SK-N-SH (cell line): ENCODE measurements at places on chromosomes 6 and 20. TPM values are rescaled to one million over a fixed set of nuclear protein-coding genes. Genes with fewer than 3 reads are reported as not detected.

The SLC17A9 gene
- polyA plus RNA-seq = not detected in 2 replicates

GRCh38 chr6:118740372-118740771 is 89.0 kb upstream of the CEP85L start:
- DNase-seq = no peak

DNA sequence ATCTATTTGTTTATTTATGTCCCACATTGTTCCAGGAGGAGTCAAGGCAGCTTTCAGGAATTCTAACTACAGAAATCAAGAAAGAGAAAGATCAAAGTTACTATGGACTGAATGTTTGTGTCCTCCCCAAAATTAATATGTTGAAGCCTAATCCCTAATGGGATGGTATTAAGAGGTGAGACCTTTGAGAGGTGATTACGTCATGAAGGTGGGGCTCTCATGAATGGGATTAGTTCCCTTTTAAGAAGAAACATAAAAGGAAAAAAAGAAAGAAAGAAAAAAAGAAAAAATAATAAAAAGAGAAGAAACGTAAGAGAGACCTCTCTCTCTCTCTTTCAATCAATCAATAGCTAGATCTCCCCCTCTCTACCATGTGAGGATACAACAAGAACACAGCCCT is 44.7 kb upstream of the TOP1 start:
- no peak for DNase-seq

- peak; percentile 93 for DNase-seq
These were observed 161.1 kb downstream of the DLL1 start for GRCh38 chr6:170129691-170130171.

DNA sequence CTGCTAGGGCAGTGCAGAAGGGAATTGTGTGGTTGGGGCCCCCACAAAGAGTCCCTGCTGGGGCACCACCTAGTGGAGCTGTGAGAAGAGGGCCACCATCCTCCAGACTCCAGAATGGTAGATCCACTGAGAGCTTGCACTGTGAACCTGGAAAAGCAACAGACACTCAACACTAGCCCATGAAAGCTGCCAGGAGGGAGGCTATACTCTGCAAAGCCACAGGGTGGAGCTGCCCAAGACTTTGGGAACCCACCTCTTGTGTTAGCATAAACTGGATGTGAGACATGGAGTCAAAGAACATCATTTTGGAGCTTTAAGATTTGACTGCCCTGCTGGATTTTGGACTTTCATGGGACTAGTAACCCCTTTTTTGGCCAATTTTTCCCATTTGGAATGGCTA is 328.4 kb upstream of the KHDRBS2 start:
- no peak for DNase-seq

The HDGFL1 gene
- not detected in 2 replicates for polyA plus RNA-seq

DNA sequence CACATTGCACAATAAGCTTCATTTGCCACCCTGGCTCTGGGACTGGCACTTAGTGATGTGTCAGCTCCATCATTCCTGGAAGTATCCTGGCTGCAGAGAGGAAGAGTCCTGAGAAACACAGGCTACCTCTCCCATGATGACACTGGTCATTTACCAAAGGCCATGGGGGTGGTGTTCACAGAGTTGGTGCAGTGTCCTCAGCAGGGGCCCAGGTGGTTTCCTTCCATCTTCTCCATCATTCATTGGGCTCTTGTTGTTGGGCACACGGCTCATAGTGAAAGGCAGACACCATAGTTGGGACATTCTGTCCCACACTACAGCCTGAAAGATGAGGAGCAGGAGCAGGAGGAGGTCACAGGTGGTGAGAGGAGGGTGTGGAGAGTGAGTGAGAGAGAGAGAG is 15.8 kb upstream of the CST1 start:
- no peak for DNase-seq

- no peak for DNase-seq
These were observed 126.3 kb downstream of the CDKAL1 start for GRCh38 chr6:20660534-20660933.

The GTSF1L gene
- polyA plus RNA-seq = not detected in 2 replicates

DNA sequence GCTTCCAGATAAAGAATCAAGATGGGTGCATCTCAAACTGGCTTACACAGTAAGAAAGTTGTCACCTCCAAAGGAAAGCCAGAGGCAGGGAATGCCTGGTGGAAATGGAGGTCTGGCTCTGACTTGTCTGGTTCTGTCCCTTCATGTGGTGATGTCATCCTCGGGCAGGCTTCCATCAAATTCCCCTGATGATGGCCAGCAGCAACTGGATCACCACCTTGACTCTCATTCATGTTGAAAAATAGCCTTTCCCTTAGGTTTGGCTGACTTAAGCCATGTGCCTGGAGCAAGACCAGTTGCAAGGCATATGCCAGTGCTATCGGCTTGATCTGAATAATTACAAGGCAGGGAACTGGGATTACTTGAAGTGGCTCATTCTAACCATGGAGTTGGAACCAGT is 28.8 kb downstream of the IMPG1 start:
- DNase-seq = no peak

DNA sequence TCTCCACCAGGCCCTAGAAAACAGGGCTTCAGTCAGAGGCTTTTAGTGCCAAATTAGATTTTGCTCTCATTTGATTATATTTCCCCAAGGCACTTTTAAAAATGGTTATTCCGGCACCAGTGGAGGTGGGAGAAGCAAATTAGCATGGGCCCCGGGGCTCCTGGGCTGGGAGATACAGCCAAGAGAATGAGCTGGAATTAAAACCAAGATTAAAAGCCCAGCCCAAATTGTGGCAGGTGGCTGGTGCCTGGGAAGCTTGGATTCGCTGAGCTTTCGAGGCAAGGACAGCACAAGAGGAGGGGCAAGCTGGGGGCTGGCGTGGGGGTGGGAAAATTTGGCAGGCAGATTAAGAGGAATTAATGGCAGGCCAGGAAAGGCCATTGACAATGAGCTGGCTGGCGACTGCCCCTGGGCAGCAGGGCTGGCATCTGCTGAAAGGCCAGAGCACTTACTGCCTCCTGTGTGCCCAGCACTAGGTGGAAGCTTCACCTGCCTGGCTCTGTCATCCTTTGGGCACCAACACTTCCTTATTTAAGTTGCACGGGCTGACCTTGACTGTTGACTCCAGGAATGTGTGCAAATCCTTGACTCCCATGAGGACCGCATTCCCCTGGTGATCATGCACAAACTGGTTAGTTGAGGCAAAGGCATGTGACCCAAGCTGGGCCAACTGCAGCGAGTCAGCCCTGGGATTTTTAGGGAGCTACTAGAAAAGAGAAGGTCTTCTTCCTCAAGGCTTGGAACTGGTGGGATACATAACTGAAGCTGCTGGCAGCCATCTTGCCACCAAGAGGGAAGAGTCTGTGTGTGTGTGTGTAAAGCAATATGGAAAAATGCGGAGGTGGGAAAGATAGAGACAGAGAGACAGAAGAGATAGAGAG is 76.1 kb downstream of the SULF2 start:
- peak; percentile 69 for DNase-seq

The BPIFB3 gene
- not detected in 2 replicates for polyA plus RNA-seq

GRCh38 chr20:3121271-3121911 is 36.9 kb upstream of the AVP start:
- no peak for DNase-seq

- DNase-seq = peak; percentile 82
These were observed 205.9 kb downstream of the ZMYND8 start for GRCh38 chr20:47150403-47151152.

The TBXT gene
- not detected in 2 replicates for polyA plus RNA-seq

- no peak for DNase-seq
These were observed 190.0 kb downstream of the UBE3D start for GRCh38 chr6:82875573-82876185.

The OR2B6 gene
- polyA plus RNA-seq = 0.21 and 0.42 TPM in 2 replicates

The ANKEF1 gene
- 2.3 and 2.9 TPM in 2 replicates for polyA plus RNA-seq

GRCh38 chr6:422433-423054 is 31.0 kb downstream of the IRF4 start:
- DNase-seq = no peak

DNA sequence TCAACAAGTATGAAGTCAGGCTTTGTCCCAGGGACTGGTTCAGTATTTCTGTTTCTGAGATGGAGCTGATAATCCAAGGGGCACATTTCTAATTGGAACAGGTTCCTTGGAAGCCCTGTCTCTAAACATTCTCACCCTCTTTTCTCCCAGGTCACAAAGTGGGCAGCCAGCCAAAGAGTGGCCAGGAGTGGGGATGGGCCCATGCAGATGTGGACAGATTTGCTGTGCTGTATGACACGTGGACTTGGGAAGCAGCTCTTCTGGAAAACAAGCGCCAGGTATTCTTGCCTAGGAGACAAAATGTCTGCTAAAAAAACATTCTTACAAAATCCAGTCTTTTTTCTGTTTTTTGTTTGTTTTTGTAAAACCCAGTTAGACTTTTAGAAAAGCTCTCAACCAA is 140.2 kb downstream of the CD164 start:
- no peak for DNase-seq

DNA sequence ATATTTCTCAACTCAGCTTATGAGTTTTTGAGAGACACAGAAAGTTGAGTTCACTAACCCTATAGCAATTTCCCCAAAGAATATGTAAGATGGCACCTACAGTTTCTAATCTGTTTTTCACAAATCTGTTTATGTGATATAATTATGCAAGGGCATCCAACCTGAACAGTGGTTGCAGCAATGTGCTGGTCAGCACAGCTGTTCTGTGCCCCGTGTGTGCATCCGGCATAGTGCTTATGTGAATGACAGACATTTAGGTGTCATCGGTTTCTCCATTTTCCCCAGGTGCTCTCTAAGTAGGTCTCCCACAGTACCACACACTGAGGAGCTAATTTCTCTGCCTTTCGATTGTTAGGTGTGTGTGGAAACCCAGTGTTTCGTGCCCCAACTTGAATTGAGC is 7.7 kb upstream of the BACH2 start:
- no peak for DNase-seq

GRCh38 chr6:43669922-43670622 is 17.5 kb downstream of the MRPS18A start:
- DNase-seq = no peak

GRCh38 chr20:48474022-48474421 is 353.8 kb downstream of the PREX1 start:
- no peak for DNase-seq

DNA sequence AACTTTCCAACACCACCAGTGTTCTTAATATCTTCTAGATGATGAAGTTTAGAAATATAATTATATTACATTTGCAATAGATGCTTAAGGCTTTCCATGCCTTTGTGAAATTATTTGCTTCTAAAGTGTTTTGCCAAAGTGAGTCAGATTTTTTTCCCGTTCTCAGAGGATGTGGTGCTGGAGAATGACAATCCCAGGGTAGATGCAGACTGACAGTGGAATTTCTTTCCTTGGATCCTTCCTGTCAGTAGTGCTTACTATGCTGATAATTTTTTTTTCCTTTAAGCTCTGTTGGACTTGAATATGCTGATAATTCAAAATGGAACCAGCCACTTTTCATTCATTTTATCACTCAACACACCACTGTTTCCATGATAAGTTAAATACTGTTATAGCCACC is 59.9 kb upstream of the SOX4 start:
- no peak for DNase-seq

The SLC44A4 gene
- 0.26 and 0.49 TPM in 2 replicates for polyA plus RNA-seq

The RGL2 gene
- polyA plus RNA-seq = 59.4 and 71.2 TPM in 2 replicates

DNA sequence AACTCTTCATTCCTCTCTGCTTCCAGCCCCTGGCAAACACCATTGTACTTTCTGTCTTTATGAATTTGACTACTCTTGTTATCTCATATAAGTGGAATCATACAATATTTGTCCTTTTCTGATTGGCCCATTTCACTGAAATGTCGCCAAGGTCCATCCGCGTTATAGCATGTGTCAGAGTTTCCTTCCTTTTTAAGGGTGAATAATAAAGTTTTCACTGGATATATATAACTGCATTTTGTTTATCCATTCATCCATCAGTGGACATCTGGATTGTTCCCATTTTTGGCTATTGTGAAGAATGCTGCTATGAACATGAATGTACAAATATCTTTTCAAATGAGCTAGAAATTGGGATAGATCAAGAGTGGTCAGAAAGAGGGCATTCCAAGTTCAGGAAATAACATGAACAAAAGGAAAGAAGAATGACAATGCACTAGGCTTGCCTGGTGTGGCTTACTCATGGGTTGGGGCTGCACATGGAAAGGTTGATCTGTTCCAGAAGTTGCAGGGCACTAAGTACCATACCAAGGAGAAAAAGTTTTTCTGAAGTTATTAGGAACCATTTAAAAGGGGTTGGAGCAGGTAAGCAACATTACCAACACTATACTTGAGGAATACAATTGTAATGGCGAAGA is 10.0 kb upstream of the L3MBTL3 start:
- no peak for DNase-seq

DNA sequence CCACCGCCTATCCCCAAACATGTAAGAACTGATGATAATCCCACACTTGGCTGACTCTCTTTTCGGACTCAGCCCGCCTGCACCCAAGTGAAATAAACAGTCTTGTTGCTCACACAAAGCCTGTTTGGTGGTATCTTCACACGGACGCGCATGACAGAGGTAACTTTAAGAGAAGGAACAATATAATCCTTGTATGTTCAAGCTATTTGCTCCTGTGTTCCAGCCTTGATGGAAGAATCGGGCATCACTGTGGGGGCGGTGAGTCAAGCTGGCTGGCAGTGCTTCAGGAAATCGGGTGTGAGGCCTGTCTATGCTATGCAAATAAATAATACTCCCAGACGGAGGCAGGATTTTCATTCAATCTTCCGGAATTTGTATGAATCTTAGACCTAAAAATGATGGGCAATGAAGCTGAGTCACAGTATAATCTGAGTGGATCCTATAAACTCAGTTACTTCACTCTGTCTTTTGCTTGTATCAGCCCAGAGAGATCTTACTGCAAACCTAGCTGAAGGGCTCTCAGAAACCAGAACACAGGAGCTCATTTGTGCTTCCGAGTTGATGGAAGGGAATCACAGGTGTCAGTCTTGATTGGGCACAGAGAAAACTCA is 45.2 kb upstream of the NT5E start:
- DNase-seq = no peak

DNA sequence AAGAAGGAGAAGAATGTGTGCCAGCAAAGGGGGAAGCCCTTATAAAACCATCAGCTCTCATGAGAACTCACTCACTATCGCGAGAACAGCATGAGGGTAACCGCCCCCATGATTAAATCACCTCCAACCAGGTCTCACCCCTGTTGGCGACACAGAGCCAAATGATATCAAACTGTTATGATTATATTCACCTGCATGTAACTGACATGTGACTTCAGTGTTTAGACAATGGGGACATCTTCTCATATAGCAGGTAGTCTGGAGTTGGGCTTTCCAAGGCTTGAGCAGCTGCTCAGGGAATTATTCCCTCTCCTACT is 115.2 kb downstream of the SASH1 start:
- DNase-seq = no peak

The RAB32 gene
- polyA plus RNA-seq = 36.9 and 39.6 TPM in 2 replicates

- DNase-seq = peak; percentile 51
These were observed 82.4 kb downstream of the ZNF292 start for GRCh38 chr6:87237804-87238203.

The LRFN2 gene
- 0.02 and 0.13 TPM in 2 replicates for polyA plus RNA-seq

GRCh38 chr6:44622555-44622954 is 235.0 kb downstream of the CDC5L start:
- no peak for DNase-seq

The SIRPG gene
- polyA plus RNA-seq = not detected in 2 replicates

The ECT2L gene
- polyA plus RNA-seq = 0.02 TPM in 1 of 2 replicates, not detected in the other

DNA sequence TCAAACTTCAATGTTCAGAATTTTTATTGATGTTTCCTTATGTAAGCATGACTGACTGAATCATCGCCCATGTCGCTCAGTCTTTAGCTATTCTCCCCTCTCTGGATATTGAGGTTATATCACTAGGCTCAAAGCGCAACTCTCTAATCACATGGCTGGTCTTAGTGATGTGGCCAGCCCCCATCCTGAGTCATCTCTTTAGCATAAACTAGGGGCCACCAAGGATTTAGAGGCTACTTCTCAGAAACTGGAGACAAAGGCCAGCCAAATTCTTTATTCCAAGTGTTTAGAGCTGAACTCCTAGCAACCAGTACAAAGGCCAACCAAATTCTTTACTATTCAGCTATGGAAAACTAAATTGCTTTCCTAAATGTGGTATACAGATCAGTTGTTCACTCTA is 61.4 kb downstream of the FAM135A start:
- DNase-seq = no peak

The PTK6 gene
- 0.07 and 0.13 TPM in 2 replicates for polyA plus RNA-seq
